Activated CD4-positive, alpha-beta memory T cell treated with anti-CD3 and anti-CD28 coated beads, Interleukin-2, amount 10 ng/mL, durations not matched to agents 7 days and 5 days (primary cell): ENCODE measurements at places on chromosomes 2 and 18. TPM values are rescaled to one million over a fixed set of nuclear protein-coding genes. Genes with fewer than 3 reads are reported as not detected.

- DNase-seq, result no peak
Measured at GRCh38 chr2:145273840-145274239, 753.9 kb upstream of the ZEB2 start.

GRCh38 chr2:218079943-218080913 lies 11.2 kb downstream of the RUFY4 start:
- DNase-seq, result no peak

The SLC9A4 gene
- total RNA-seq, result 0.15 TPM

DNA sequence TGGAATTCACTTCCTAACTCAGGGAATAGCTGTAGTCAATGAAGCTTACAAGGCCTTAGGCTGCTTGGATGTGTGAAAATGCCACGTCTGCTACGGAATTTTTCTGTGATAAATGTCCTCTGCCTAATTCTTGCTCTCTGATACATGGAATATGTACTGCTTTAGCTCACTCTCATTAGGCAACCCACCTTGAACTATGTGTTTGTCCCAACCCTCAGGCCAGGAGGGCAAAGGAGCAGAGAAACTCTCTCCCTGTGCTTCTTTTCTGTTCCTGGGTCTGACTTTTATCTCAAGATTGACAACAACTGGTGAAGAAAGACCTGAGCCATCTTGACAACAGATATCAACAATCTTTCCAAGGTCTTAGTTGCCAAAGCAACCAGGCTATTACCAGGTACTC lies 143.9 kb downstream of the GCA start:
- DNase-seq, result no peak

The NMUR1 gene
- total RNA-seq, result 3.4 TPM

DNA sequence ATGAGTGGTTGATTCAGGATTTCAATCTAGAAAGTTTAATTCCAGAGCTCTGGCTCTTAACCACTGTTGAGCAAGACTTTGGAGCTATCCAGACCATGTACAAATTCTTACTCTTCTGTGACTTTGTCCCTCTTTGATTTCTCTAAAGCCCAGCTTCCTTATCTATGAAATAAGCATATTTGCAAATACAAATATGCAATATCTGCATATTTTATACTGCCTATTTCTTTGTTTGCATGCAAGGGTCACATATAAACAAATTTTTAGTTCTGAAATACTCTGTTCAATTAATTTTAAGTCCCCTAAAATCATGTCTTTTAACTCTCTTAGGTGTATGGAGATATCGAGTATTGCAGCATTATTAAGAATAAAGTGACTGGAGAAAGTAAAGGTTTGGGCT lies 5.5 kb downstream of the RBM45 start:
- DNase-seq, result no peak

The SOS1 gene
- 254 TPM for total RNA-seq

DNA sequence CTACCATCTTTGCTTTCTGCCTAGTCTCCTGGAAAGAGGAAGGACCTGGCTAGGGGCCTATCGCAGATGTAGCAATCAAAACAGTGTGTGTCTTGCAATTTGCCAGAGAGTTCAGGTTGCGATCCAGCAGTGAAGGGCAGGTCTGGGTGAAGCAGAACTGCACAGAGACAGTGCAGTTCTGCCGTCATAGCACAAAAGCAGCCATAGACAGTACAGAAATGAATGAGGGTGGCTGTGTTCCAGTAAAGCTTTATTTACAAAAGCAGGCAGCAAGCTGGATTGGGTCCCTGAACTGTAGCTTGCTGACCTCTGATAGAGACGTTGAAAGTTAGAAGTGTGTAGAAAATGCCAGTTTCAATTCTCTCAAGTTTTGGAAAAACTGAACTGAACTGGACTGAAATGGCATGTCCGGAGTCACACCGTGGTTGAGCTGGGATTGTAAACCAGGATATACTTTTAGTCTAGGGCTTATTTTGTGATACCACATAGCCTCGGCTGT lies 186.8 kb downstream of the LTBP1 start:
- no peak for DNase-seq

- no peak for DNase-seq
Measured at GRCh38 chr2:16911746-16912145, 246.1 kb upstream of the CYRIA start.

The LHCGR gene
- not detected for total RNA-seq

The TNFAIP6 gene
- not detected for total RNA-seq

GRCh38 chr2:190455358-190456095 lies 47.4 kb downstream of the MFSD6 start:
- no peak for DNase-seq

The UPP2 gene
- total RNA-seq, result not detected

The OSBPL6 gene
- total RNA-seq, result 0.78 TPM

GRCh38 chr2:126715111-126715510 lies 59.2 kb downstream of the GYPC start:
- DNase-seq, result no peak

The CD302 gene
- 0.40 TPM for total RNA-seq

- DNase-seq, result no peak
Measured at GRCh38 chr2:144848423-144848822, 328.5 kb upstream of the ZEB2 start.

DNA sequence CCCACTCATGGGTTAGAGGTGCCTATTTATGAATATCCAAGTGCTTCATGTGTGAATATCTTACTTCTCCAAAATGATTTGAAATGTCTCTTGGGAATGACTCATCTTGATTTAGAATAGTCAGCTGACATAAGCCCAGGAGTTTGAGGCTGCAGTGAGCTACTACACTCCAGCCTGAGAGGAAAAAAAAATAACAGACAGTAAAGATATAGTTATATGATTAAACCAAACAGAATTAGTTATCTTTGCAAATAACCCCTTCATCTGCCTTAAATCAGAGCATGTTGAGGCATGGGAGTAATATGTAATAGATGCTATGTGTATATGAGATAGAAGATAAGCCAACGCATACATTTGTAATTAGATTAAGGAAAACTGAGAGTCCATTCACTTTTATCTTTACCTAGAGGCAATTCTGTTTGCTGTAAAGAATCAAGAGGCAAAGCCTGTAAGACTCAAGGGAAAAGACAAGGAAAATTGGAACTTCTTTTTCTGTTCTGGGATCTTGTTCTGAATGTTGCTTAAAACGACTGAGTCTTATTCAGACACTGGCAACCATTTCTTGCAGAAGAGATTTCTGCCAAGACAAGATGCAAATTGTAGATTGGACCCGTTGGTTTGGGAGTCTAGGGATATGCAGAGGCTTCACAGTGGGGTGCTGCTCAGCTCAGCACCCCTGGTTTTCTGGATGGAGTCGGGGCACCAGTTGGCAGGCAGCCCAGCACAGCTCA lies 104.4 kb downstream of the LIPG start:
- DNase-seq, result no peak

GRCh38 chr2:55419233-55419678 lies 400 bp downstream of the CCDC88A start:
- no peak for DNase-seq

GRCh38 chr2:79901161-79901560 lies 388.3 kb downstream of the CTNNA2 start:
- DNase-seq, result no peak

The C2orf80 gene
- total RNA-seq, result not detected

GRCh38 chr2:102435741-102436140 lies 12.8 kb downstream of the IL18RAP start:
- DNase-seq, result no peak

DNA sequence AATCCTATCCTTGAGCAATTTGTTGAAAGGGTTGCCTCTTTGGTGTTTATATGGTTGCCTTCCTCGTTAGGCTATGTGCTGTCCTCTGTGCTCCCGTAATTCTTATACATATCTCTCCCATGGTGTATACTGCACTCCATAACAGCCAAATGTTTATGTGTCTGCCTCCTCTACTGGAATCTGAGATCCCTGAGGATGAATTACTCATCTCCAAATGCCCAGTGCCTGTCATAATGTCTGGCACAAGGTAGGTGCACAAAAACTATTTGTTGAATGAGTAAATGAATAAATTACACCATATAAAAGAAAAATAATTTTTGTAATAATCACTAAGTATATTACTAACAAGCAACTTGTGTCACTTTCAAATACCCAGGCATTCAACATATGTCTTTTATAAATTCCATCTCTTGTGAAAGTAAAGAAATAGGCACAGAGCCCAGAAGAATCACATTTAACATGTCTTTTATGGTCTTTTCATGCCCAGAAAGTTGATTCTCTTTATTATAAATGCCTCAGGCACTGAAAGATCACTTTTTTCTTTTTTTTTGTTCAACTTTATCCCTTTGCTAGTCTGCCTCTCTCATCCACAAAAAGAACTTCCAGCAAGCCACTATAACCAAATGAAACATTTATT lies 164.9 kb downstream of the CCDC148 start:
- no peak for DNase-seq

GRCh38 chr2:197997083-197997541 lies 192.7 kb downstream of the PLCL1 start:
- no peak for DNase-seq

GRCh38 chr2:172288603-172289002 lies 138.8 kb upstream of the ITGA6 start:
- no peak for DNase-seq

DNA sequence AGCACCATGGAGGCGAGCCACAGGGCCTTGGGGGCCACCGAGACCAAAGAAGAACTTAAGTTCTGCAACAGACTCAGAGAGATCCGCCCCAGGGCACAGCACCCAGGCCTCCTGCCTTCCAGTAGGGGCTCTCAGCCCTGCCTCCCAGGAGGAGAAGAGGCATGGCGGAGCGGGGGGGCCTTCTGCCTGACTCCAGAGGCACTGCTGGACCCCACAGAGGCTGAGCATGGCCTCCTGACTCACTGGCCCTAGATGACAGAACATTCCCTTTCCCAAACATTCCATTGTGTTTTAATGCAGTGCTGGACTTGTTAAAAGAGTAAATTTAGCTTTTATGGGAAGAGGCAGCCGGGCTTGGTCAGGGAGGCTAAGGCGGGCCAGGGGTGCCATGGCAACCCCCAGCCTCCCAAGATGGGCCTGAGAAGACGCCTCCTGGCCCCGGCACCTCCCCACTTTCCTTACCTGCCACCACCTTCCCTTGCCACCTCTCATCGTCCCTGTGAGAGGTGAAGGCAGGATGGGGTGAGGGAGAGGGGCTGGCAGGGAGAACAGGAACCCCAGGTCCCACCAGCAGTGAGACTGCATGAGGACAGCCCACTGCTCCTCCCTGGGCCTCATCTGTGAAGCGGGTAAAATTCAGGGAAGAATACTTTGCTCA lies 65.4 kb downstream of the SMAD7 start:
- DNase-seq, result no peak
